ENCODE measurements at places on chromosomes 3 and 15. TPM values are rescaled to one million over a fixed set of nuclear protein-coding genes. Genes with fewer than 3 reads are reported as not detected.

GRCh38 chr15:42133886-42134502 is 22.4 kb downstream of the PLA2G4F start:
- peak; percentile 24 for DNase-seq

DNA sequence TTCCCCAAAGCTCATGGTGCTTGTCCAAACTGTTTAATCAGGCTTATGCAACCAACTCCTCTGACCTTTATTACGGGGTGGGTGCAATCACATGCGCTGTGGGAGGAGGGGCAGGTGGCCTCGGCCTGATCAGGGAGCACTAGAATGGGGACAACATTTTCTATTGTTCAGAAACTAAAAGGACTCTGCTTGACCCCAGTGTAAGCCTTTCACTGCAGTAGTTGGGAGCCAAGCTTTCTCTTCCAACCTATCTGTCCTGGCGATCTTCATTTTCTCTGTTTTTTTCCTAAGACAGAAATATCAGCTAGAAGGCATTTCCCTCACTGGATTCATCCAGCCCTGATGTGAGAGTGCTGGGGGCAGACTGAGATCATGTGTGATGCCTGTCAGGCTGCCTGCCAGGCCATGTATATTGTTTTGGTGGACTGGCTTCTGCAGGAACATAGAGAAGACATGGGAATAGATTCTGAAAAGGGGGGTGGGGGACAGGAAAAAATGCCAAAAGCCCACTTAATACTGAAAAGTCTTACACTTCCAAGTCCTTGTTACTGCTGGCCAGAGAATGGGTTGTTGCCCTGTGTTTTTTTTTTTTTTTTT is 627.0 kb upstream of the TBL1XR1 start:
- peak; percentile 34 for DNase-seq

GRCh38 chr15:49901996-49902684 is 216.9 kb downstream of the ATP8B4 start:
- DNase-seq: peak; percentile 58

- DNase-seq: no peak
Observed at GRCh38 chr3:46453526-46454208, 11.0 kb downstream of the LTF start.

GRCh38 chr3:19147905-19148767 is at the start of gene KCNH8:
TSS of gene KCNH8 (plus strand) at chr3:19148510. CDS start at chr3:19148720, 210 bp downstream.
- DNase-seq: no peak

- no peak for DNase-seq
Observed at GRCh38 chr3:104175696-104176095, 1191.0 kb upstream of the ALCAM start.

DNA sequence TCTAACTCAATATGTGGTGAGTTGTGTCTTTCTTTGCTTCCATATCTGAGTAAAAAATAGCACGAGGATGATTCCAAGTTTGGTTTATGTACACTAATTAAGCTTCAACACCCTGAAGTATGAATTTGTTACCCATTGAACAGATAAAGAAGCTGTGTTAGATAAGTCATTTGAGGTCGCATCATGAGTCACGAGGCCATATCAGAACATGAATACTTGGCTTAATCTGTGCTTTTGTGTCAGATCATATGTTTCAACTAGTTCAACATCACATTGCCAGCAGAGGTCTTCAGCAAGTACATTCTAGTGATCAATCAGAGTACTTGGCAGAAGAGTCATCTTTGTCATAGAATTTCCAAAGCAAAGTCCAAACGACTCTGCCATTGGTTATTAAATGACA is 26.3 kb upstream of the MITF start:
- no peak for DNase-seq

DNA sequence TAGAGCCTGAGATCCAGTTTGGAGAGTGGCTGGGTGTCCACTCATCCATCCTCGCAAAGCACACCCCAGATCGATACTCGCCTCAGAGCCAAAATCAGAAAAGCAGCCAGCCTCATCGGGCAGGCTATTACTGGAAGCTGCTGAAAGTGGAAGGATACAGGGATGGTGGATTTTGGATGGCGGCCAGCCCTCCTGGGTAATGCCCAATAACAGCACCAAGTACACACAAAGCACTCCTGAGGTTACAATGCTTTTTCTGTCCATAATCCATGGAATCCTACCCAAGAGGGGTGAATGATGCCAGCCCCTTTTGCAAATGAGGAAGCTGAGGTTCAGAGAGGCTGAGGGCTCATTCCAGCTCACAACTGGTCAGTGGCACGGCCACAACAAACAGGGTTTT is 93.1 kb upstream of the SLC6A11 start:
- DNase-seq: no peak

DNA sequence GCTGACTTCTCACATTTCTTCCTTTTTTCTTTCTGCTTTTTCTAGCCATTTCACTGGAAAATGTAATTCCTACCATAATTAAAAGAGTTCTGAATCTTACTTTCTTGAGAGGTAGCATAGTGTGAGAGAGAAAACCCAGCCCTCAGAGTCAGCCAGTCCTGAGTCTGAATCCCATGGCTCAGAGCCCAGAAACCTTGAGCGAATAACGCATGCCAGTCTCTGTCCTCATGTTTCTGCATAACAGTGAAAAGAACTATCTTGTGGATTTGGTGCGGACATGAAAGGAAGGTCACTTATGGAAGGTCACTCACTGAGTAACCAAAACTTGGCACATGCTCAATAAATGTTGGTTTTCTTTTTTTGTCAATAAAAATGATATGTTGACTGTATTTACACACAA is 29.3 kb upstream of the SLCO3A1 start:
- no peak for DNase-seq

DNA sequence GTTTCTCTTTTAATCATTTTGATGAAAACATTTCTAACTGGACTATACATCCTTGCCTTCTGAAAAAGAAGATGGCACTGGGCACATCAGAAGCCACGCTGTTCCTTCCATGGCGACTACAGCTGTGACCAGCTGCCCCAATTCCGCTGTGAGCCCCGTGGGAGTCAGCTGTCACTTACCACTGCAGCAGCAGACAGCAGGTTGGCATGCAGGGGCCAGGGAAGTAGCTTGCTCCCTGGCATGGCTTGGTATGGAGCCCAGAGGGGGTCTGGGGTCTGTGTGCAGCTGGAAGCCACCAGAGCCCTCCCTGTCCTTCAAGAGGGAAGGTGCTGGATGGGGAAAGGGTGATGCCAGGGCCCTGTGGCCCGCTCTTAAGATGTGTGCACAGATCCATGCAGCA is 4.5 kb upstream of the ZXDC start:
- no peak for DNase-seq

- peak; percentile 51 for DNase-seq
Observed at GRCh38 chr3:193572426-193572908, 17.8 kb upstream of the ATP13A4 start.

DNA sequence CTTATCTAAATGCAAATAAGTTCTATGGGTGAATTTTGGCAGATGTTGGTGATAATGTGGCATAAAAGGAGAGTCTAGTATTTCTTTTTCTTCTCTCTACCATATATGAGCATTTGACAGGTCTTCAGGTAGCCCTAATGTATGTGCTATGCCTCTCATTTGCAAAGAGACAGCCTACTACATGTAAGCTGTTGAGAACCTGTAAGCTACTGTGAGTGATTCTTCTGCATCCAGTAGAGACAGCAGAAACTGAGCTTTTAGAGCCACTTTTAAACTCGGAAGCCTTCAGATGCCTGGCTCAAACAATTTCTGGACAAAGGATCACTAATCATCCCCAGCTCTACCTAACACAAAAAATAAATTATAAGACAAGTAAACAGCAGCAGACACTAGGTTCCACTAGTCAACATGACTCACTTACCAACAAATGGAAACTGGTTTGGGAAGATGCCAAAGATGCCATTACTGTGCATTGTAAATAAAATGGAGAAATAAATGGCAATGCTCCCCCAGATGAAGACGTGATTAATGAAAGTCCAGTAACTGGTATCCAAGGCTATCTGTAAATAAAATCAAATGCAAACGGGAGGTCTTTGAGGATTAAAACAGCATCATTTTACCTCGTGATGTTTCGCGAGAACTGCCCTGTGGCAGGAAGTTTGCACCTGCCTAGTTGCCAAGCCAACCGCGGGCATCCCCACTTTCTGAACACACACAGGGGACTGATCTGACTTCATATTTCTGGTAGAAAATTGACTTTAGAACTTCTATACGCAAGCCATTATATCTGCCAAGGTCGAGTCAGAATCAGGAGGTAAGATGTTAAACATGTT is 245.3 kb downstream of the DTWD1 start:
- peak; percentile 75 for DNase-seq

GRCh38 chr3:45841757-45842491 is at the start of gene LZTFL1:
TSS of gene LZTFL1 (minus strand) at chr3:45842119. CDS start at chr3:45841991, 128 bp downstream.
- DNase-seq: peak; percentile 96

DNA sequence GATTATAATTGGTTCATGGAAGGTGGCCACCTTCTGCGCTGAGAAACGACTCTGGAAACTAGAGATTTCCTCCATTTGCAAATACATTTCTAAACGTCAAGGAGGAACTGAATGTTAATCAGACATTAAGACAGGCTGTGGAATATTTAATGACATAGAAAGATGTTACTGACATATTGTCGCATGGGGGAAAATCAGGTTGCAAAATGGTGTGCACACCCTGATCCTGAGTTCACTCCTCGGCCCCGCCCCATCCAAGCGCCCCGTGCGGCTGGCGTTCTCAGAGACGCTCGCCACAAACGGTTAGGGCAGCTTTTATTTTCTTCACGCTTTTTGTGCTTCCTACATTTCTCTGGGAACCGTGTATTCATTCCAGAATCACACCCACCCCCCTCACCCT is 10.7 kb downstream of the H1-8 start:
- DNase-seq: no peak

DNA sequence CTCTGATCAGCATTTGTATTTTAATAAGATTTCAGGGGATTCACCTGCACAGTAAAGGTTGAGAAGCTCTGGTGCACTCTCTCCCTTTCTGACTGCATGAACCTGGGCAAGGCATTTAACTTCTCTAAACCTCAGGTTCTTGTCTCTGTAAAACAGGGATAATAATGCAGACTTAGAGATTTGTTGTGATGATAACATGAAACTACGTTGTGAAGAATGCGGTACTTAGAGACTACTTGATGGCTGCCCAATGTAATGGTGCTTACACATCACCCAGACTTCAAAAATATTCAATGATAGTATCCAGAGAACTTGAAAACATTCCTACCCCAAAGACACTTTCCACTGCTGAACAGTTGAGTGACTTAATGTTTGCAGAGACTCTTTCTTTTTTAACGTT is 19.8 kb upstream of the TNFSF10 start:
- no peak for DNase-seq

GRCh38 chr15:67135494-67135893 is 70.1 kb downstream of the SMAD3 start:
- no peak for DNase-seq

DNA sequence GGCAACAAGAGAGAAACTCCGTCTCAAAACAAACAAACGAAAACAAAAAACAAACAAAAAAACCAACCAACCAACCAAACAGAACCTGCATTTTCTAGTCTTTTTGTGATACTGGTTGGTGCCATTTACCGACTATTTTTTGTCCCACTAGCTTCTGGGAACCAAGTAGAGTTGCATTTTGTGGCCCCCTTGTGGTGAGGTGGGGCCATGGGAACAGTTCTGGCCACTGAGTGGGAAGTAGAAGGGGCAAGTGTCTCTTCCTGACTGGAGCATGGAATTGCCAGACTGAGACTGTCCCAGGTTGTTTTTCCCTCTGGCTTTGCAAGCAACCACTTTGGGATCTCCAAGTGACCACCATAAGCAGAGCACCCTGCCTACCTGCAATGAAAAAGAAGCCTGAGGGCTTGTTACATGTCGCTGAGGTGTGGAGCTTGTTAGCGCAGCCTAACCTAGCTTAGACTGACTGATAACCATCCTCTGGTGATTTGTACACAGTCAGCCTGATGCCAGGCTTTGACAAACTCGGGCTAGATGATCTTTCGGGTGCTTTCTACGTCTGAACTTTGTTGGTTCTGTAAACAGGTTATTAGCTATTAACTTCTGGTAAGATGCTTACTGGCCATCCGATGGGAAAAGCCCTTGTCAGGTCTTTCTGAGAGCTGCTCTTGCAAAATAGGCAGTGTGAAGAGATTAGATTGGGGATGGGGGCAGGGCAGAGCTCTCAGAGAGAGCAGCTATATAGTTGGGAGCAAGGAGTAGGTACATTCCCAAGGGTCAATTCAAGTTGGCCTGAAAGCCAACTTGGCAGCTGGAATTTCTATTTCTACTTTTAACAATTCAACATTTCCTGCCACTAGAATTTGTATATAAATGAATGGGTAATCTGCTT is 172.2 kb downstream of the SSR3 start:
- peak; percentile 15 for DNase-seq

DNA sequence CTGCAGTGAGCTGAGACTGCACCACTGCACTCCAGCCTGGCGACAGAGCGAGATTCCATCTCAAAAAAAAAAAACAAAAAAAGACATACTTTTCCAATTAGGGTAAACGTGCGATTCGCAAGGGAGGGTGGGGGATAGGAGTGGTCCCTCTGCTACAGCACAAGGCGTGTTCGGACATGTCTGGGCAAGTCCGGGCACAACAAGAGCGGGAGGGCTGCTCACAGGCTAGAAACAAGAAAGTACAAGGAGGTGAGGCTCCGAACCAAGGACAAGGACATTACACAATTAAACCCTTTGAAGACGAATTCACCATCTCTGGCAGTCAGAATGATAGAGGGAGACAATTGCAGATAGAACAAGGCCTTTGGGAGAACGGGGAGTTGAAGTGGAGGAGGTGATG is 32.2 kb upstream of the BCL2A1 start:
- DNase-seq: no peak

- no peak for DNase-seq
Observed at GRCh38 chr3:58482917-58483636, 8.8 kb upstream of the KCTD6 start.

DNA sequence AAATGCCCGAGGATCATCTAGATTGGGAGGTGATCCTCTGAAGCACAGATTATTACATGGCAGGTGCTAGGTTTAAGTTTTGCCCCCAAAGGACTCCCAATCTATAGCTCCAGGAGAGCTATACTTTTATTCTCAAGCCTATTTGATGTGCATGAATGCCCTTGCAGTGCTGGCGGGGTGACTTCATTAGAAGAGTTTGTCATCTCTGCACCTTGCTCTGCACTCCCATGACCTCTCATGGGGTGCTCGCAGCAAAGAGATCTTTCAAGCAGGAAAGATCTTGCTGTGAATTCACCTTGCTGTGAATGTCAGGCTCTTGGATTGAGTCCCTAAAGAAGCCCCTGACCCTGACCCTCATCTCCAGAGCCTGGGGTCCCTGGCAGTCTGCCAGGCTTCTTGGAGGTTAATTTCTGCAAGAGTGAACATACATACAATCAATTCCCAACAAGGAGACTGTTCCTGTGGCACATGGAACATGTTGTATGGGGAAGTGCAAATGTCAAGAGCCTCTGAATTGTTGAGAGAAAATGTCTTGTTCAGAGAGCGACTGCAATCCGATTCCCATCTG is 45.9 kb downstream of the FAM43A start:
- no peak for DNase-seq

TLR9 gene
- not detected for total RNA-seq

SLC24A1 gene
- 9.3 TPM for total RNA-seq

NRROS gene
- 1.0 TPM for total RNA-seq

EXD1 gene
- total RNA-seq: not detected

USP50 gene
- total RNA-seq: not detected

RAD51 gene
- 14.0 TPM for total RNA-seq

FGF12 gene
- total RNA-seq: not detected

SLC28A2 gene
- total RNA-seq: not detected
